ENCODE measurements at places on chromosomes 3 and 15.

- DNase-seq = no peak
These were observed 2.2 kb downstream of the STARD9 start for GRCh38 chr15:42577514-42578031.

DNA sequence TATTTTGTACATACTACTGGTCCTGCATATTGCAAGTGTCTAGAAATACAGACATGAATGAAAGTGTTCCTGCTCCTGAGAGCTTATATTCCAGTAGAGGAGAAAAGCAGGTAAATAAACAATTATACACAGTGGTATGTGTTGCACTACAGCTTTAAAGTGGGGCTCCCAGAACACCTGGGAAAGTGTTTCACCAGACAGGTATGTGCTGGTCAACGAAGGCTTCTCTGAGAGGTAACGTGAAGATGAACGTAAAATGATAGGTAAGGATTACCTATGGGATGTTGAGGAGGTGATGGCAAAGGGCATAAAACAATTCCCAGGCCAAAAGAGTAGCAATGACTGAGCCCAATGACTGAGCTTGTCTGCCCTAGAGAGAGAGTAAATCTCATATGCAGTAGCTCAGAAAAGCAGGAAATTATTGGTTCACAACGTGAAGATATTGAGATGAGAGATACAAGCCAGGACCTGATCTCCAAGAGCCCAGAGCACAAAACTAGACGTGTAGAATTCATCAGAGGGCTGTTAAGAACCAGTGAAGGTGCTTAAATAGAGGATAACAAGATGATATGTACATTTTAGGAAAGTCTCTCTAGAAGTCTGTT, 459.1 kb upstream of the BCHE start:
- DNase-seq = no peak

DNA sequence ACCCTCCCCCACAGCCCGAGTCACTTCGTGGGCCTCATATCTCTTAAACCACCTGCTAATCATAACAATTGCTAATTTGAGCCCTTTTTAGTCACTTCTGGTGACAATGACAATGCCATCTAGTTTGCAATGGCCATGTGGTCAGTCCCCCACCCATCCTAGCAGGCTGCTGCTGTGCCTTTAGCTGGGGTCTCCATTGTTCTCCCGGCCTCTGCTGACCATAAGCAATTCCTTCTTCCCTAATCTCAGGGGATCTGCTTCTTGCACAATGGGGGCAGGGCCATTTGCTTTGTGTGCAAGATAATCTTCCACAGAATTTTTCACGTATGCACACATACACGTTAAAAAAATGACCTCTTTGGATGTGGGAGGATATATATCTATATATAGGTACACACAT, 406.1 kb upstream of the ONECUT1 start:
- DNase-seq = no peak

GRCh38 chr3:22129101-22129500, 378.1 kb upstream of the ZNF385D start:
- no peak for DNase-seq

DNA sequence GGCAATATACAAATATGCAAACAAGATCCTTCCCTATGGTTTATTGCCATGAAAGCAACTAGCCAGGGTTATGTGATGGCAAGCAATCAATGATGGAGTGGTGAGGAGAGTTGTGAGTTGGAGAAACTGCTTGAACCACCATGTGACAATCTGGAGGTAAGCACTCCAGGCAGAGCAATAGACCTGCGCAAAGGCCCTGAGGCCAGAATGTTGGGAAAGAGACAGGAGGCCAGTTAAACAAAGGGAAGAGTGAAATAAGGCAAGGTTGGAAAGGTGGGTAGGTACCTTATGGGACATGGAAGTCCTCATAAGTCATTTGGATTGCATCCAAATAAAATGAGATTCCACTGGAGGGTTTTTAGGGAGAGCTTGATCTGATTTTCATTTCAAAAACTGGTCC, 80.0 kb upstream of the WNT5A start:
- DNase-seq = no peak

DNA sequence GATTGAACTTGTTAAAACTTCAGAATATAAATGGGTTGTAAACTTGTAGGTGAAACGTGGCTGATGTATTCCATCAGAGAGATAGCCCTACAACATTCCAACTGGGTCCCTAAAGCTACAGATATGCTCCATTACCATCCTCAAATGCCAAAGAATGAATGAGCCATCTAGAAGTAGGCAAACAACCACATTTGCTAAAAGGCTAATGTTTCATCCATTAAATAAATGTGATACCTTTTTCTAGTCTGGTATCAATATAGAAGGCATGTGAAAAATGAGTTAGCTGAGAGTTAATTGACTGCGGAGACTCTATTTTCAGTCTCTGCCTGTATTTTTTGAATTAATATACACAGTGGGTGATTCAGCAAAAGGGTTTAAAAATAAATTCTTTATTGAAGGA, 203.8 kb downstream of the RBMS3 start:
- DNase-seq = no peak

- DNase-seq = peak; percentile 26
These were observed 27.0 kb downstream of the SHQ1 start for GRCh38 chr3:72821161-72821781.

DNA sequence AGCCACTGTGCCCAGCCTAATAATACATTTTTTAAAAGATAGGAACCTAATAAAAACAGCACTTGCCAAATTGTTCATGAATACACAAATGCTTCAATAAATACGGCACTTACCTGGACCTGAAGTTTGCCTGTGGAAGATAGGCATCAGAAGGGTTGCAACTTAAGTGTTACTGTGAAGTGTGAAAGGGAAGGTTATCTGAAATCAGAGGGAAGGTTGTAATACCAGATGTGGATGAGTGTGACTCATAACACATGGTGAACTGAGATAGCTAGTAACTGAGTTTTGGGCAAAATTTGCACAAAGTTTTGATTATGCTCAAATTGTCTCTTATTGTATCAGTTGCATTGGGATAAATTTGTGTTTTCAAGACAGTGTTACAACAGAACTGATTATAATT, 68.0 kb downstream of the ATP11B start:
- no peak for DNase-seq

DNA sequence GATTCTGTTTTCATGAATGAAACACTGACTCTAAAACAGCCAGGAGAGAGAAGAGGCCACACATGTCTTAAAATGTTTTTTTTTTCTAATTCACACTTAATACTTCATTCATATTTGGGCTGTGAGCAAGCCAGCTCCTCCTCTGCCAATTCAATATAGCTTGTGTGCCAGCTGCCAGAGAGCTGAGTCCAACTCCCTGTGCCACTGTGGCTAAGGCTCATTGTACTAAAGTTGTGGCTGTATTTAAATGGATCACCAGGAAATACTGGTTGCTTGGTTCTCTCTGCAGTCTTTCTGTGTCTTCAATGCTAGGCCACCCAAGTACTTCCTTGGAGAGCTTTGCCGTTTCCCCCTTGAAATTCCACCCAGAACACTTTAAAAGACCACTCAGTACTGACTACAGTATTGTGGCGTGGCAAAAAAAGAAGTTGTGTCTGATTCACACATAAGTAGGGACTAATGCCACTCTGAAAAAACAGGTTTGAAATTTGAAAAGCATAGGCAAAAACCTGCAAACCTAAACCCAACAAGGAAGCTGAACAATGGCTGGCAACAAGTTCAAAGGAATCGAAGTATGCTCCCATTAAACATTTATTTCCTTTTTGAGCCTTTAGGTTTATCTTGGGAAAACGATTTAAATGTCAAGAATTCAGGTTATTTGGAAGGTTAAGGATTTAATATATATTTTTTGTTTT, 524.7 kb downstream of the DIPK2A start:
- no peak for DNase-seq

- DNase-seq = no peak
These were observed 12.2 kb downstream of the TGM4 start for GRCh38 chr3:44886561-44886960.

DNA sequence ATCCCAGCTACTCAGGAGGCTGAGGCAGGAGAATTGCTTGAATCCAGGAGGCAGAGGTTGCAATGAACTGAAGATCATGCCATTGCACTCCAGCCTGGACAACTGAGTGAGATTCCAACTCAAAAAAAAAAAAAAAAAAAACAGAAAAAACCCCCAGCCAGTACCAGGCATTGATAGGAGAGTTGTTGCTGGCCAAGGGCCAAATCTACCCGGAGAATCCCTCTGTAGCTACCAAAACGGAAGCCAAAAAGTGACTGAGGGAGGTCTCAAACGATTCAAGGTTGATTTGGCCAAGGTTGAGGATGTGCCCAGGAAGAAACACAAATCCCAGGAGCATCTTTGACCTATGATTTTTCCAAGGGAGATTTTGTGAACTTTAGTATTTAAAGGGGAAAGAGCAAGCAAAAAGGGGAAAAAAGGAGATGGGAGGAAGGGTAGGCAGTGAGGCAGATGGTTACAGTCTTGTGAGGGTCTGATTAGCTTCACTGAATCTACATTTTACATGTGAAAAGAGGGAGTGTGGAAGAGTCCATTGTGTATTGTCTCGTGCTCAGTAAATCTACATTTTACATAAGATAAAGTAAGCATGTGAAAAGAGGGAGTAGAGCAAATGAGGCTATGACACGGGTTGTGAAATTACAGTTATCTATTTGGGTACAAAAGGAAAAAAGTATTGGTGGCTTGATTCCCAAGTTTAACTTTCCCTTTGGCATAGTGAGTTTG, 32.8 kb downstream of the SETMAR start:
- no peak for DNase-seq

- DNase-seq = no peak
These were observed 64.7 kb upstream of the IL12A start for GRCh38 chr3:159923956-159924355.

DNA sequence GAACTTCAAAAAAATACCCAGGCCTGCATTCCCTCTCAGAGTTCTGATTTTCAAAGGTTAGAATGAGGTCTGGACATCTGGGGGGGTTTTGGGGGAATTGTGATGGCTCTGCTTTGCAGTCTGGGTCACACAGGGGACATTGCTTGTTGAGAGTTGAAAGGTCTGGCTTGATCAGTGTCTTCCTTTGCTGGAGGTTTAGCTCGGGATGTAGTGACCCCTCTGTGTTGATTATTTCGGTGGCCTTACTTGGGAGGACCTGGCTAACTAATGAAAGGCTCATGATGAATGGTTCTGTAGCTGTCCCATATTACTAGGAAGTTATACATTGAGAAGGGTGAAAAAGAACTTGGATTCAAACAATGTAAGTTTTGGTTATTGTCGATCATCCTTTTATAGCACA, 23.7 kb downstream of the TPM1 start:
- no peak for DNase-seq

- peak; percentile 31 for DNase-seq
These were observed 239.9 kb downstream of the TLE3 start for GRCh38 chr15:69857686-69858391.

GRCh38 chr15:52392008-52392687, 96.5 kb upstream of the MYO5C start:
- DNase-seq = no peak

GRCh38 chr3:98557324-98558010, 25.7 kb downstream of the GPR15 start:
- DNase-seq = peak; percentile 66

- no peak for DNase-seq
These were observed 226.2 kb upstream of the TP63 start for GRCh38 chr3:189404797-189405484.

DNA sequence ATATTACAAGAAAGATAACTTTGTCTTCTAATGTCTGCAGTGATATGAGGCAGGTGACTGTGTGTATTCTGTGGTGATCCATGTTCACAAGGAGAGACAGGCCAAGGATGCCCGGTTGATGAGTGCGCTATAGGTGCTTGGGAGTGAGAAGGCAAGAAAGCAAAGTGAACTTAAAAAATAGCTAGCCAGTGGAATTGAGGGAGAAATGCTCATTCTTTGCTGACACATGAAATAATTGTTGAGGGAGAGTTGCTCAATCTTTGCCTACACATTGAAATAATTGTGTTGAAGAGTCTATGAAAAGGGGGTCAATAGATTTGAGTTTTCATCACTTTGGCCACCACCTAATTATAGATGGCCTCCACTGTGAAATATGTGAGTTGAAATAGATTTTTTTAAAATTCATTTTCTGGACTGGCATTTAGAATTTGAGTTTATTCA, 156.3 kb downstream of the LPP start:
- DNase-seq = no peak

GRCh38 chr15:66252685-66253417, 699 bp downstream of the MEGF11 start:
- no peak for DNase-seq
